Calu3 (cell line): ENCODE measurements at places on chromosomes 1 and 21. TPM values are rescaled to one million over a fixed set of nuclear protein-coding genes. Genes with fewer than 3 reads are reported as not detected.

DNA sequence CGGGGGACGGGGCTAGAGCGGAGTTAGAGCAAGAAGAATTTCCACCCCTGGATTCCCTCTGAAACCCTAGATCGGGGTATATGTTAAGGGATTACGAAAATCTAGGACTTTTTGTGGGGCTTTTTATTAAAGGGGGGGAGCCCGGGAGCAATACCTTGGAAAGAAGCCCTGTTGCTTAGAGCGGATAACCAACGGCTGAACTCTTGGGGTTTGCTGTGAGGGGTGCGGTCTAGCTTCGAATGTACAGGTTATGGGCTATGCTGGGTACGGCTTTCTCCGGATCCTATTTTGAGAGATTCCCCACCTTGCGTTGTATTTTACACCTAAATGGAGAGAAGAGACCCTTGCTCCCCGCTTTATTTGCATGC, 626 bp downstream of the DYRK3 start:
- no peak overlapping the region for H3K27ac ChIP-seq
- no peak for DNase-seq
- peaks cover 26% of the 10 kb centered on the region for H3K27me3 ChIP-seq
- H3K4me3 ChIP-seq, result peak overlapping the region; percentile 95
- peaks cover 26% of the 10 kb centered on the region for H3K4me1 ChIP-seq
- peaks cover 28% of the 10 kb centered on the region for H3K36me3 ChIP-seq

- no peak for DNase-seq
- H3K4me3 ChIP-seq, result no peak overlapping the region
- H3K27ac ChIP-seq, result no peak overlapping the region
- H3K36me3 ChIP-seq, result peaks cover 5% of the 10 kb centered on the region
These were observed 79.0 kb downstream of the EIF4G3 start for GRCh38 chr1:21097729-21098128.

Gene SIK1
- 19.7 and 20.2 TPM in 2 replicates for total RNA-seq

DNA sequence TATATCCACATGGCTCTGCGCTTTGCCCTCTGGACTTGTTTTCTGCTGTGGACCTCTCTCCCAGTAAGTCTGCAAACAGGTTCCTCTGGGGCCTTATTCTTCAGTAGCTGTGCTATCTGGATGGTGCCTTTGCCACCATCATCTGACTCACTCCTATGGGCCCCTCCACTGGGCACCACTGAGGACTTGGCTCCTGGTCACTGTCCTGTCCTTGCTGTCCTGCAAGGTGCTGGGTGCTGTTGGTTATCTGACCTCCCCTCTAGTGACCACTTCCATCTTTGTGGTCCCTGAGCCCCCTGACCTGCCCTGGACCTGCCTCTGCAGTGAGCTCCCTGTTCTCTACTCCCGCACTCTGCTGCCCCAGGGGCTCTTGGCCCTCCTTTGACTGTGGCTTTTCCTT, 6.7 kb downstream of the CNIH3 start:
- H3K4me1 ChIP-seq, result peaks cover 23% of the 10 kb centered on the region
- H3K4me3 ChIP-seq, result no peak overlapping the region
- H3K27me3 ChIP-seq, result peaks cover 64% of the 10 kb centered on the region
- H3K36me3 ChIP-seq, result no peaks in the 10 kb centered on the region

GRCh38 chr1:25095635-25096200, 136.6 kb downstream of the SYF2 start:
- no peak overlapping the region for H3K4me3 ChIP-seq
- peaks cover 85% of the 10 kb centered on the region for H3K27me3 ChIP-seq
- DNase-seq, result no peak
- no peak overlapping the region for H3K27ac ChIP-seq

DNA sequence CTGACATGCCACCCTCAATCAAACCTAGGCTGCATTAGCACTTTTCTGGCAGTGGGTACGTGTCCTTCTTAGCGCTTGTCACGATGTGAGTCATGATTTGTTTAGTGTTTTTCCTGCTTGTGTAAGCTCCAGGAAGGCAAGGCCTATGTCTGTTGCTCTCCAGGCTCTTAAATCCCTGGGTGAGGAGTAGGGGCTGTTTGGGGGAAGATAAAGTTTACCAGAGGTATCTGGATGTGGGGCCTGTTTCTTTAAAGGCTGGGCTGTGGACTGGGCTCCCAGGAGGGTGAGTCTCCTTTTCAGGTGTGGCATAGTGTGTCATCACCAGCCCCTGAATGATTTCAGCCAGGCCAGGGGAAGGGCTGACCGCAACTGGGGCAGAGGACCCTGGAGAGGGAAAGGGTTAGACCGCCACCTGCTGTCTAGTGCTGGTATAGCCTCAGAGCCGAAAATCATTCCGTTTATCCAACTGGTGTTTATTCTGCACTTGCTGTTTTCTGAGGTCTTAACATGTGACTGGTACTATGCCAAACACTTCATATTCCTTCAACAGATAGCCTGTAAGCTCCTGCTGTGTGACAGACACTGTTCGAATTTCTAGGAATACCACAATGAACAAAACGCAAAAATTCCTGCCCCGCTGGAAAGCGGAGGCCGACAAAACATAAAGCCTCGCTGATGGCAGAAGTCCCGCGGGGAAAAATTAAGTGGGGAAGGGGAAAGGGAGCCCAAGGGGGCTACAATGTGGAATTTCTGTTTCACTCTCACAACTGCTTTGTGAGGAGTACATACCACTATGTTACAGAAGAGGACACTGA, 9.7 kb downstream of the SERINC2 start:
- no peaks in the 10 kb centered on the region for H3K27me3 ChIP-seq
- DNase-seq, result peak; percentile 90
- H3K4me3 ChIP-seq, result no peak overlapping the region
- peaks cover 11% of the 10 kb centered on the region for H3K36me3 ChIP-seq
- peak overlapping the region; percentile 80 for H3K27ac ChIP-seq

Gene NCMAP
- total RNA-seq, result 63.9 and 78.8 TPM in 2 replicates

Gene NUDT17
- 2.8 and 4.0 TPM in 2 replicates for total RNA-seq

Gene C1orf87
- not detected in 2 replicates for total RNA-seq

Gene DIO1
- total RNA-seq, result not detected in 2 replicates

DNA sequence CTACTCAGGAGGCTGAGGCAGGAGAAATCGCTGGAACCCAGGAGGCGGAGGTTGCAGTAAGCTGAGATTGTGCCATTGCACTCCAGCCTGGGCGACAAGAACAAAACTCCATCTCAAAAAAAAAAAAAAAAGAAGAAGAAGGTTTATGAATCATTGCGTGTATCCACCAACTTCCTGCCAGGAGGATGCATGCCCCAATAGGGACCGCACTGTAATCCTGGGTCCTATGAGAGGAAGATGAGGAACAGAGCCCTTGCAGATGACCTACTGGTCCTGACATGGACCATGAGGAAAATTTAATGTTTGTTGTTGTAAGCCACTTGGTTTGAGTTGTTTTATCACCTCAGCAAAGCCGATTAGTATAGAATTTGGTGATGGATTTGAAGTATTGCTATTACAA, 56.7 kb downstream of the PTGS2 start:
- H3K4me3 ChIP-seq, result no peak overlapping the region
- DNase-seq, result no peak
- H3K4me1 ChIP-seq, result peaks cover 2% of the 10 kb centered on the region
- no peaks in the 10 kb centered on the region for H3K36me3 ChIP-seq
- H3K27me3 ChIP-seq, result no peaks in the 10 kb centered on the region
- H3K27ac ChIP-seq, result no peak overlapping the region

DNA sequence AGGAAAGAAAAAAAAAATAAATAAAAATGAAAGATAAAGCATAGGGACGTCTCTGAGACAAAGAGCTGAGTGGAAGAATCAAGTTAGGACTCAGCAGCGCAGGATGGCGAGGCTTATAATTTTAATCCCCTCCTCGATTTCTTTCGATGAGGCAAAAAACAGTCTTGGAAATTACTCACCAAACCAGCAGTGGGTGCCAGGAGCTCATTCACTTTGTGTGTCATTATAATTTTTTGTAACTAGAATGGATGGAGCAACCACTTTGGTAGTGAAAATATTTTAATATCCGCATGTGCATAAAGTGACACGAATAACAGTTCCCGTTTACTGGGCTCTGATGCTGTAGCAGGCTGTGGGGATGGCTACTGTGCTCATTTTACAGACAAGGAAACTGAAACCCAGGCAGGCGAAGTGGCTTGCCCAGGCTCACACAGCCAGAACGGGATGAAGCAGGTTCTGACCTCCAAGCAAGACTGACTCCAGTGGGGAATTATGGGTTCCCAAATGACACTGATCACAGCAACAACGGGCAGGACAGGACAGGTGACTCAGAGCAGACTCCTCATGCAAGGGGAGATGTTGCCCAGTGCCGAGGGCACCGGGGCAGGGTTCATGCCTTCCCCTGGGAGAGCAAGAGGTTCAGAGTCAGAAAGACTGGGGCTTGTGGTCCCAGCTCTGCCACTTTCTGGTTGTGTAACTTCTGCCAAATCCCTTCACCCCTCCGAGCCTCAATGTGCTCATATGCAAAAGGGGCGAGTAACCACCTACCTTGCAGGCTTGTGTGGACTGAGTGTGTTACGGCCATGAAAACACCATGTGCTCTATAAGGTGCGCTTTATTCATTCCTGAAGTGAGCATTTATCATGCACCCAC, 63.6 kb downstream of the RUNX3 start:
- peaks cover 21% of the 10 kb centered on the region for H3K27me3 ChIP-seq
- no peaks in the 10 kb centered on the region for H3K36me3 ChIP-seq
- H3K27ac ChIP-seq, result no peak overlapping the region

DNA sequence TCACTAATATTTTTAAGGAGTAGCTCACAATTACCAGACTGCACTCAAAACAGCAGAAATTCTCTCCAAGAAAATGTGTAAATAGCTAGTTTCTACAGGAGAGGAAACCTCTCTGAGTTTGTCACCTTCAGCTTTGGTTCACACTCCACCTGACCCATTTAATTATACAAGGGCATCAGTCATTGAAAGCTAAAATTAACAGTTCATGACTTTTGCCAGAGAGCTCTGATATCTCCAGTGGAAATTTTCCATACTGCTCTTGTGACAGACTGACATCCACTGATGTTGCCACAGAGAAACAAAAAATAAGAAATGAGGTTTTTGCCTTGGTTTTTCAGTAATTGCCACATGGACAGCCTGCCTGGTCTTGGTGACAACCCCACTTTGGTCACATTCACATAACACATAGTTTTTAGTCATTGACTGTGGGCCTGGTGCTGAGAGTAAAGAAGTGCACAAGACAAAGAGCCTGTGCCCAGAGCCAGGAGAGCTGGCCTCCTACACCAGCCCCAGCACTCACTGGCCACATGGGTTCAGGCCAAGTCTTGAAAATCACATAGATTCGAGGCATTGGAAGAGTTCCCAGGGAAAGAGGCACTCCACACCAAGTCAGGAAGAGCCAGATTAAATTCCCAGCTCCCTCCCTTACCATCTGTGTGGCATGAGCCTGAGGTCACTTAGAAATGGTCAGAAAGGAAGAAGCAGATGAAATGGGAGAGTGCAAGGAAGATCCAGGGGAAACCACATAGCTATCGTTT, 13.8 kb upstream of the SIM2 start:
- no peaks in the 10 kb centered on the region for H3K36me3 ChIP-seq
- H3K4me1 ChIP-seq, result no peaks in the 10 kb centered on the region
- DNase-seq, result no peak
- H3K4me3 ChIP-seq, result no peak overlapping the region
- no peak overlapping the region for H3K27ac ChIP-seq

- DNase-seq, result no peak
- H3K27ac ChIP-seq, result no peak overlapping the region
- peaks cover 7% of the 10 kb centered on the region for H3K4me1 ChIP-seq
- no peak overlapping the region for H3K4me3 ChIP-seq
These were observed 4.5 kb upstream of the ZNF644 start for GRCh38 chr1:91026320-91026719.

- no peak for DNase-seq
- peaks cover 32% of the 10 kb centered on the region for H3K27me3 ChIP-seq
- no peak overlapping the region for H3K27ac ChIP-seq
- H3K4me3 ChIP-seq, result no peak overlapping the region
- no peaks in the 10 kb centered on the region for H3K36me3 ChIP-seq
- peaks cover 5% of the 10 kb centered on the region for H3K4me1 ChIP-seq
These were observed 23.7 kb upstream of the DISP1 start for GRCh38 chr1:222791006-222791710.

- no peak overlapping the region for H3K4me3 ChIP-seq
- H3K36me3 ChIP-seq, result no peaks in the 10 kb centered on the region
- no peak for DNase-seq
- H3K27me3 ChIP-seq, result no peaks in the 10 kb centered on the region
- no peak overlapping the region for H3K27ac ChIP-seq
- H3K4me1 ChIP-seq, result no peaks in the 10 kb centered on the region
These were observed 27.4 kb upstream of the HP1BP3 start for GRCh38 chr1:20814534-20814871.

GRCh38 chr21:37057614-37058013, 15.3 kb downstream of the PIGP start:
- H3K36me3 ChIP-seq, result no peaks in the 10 kb centered on the region
- H3K27ac ChIP-seq, result no peak overlapping the region
- H3K4me1 ChIP-seq, result peaks cover 9% of the 10 kb centered on the region
- H3K27me3 ChIP-seq, result no peaks in the 10 kb centered on the region
- no peak for DNase-seq

Gene ADPRS
- total RNA-seq, result 26.5 and 32.8 TPM in 2 replicates

DNA sequence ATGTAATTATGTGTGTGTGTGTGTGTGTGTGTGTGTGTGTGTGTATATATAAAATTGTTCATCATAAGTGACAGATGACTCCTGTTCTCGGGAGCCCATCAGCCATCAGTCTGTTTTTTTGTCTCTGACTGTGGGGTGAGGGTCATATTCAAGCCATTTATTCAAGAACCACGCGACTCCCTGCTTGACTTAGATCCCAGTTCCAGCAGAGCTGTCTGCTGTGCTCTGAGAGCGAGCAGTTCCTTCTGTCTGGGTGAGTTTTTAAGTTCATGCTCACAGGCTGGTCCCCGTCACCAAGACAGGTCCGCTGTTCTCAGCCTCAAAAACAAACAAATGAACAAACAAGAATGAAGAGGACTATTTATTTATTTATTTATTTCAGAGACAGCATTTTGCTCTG, 18.3 kb upstream of the NPPB start:
- no peak overlapping the region for H3K4me3 ChIP-seq
- no peaks in the 10 kb centered on the region for H3K36me3 ChIP-seq
- H3K27me3 ChIP-seq, result peaks cover 83% of the 10 kb centered on the region
- no peaks in the 10 kb centered on the region for H3K4me1 ChIP-seq
- H3K27ac ChIP-seq, result no peak overlapping the region
- no peak for DNase-seq

- H3K4me1 ChIP-seq, result peaks cover 7% of the 10 kb centered on the region
- no peak overlapping the region for H3K27ac ChIP-seq
- H3K4me3 ChIP-seq, result no peak overlapping the region
- DNase-seq, result no peak
- H3K36me3 ChIP-seq, result no peaks in the 10 kb centered on the region
These were observed 78.1 kb downstream of the LRRC8D start for GRCh38 chr1:89898695-89899470.

Gene FCER1A
- total RNA-seq, result not detected in 2 replicates

GRCh38 chr1:26317146-26317545, 612 bp upstream of the CD52 start:
- peaks cover 8% of the 10 kb centered on the region for H3K4me1 ChIP-seq
- H3K4me3 ChIP-seq, result no peak overlapping the region
- H3K36me3 ChIP-seq, result no peaks in the 10 kb centered on the region
- peaks cover 28% of the 10 kb centered on the region for H3K27me3 ChIP-seq
- H3K27ac ChIP-seq, result no peak overlapping the region

DNA sequence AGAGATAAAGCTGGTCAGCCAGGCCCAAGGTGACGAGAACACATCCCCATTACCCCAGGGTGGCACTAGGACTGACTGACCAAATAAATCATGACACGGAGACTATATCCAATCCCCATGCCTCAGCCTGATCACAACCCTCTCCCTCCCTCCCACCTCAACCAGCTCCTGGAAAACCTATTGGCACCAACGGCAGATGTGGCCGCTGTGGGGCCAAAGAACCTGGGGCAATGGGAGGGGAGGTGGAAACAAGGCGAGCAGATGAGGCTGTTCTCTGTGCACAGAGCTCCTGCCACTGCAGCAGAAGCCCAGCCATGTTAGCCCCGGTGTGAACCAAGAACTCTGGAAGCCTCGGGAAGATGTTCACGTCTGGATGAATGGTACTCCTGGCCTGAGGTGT, 77.6 kb downstream of the CD247 start:
- no peaks in the 10 kb centered on the region for H3K27me3 ChIP-seq
- no peak overlapping the region for H3K27ac ChIP-seq
- DNase-seq, result no peak
- H3K36me3 ChIP-seq, result peaks cover 8% of the 10 kb centered on the region
